ENCODE measurements at places on chromosomes 6 and 20. TPM values are rescaled to one million over a fixed set of nuclear protein-coding genes. Genes with fewer than 3 reads are reported as not detected.

SLC17A1 gene
- 1.0 TPM for polyA plus RNA-seq

IL17A gene
- polyA plus RNA-seq: not detected

ARFGEF3 gene
- polyA plus RNA-seq: 0.91 TPM

GINS1 gene
- 1.6 TPM for polyA plus RNA-seq

PDE10A gene
- 86.5 TPM for polyA plus RNA-seq

DOK5 gene
- 1.2 TPM for polyA plus RNA-seq

DIDO1 gene
- 23.6 TPM for polyA plus RNA-seq

ZKSCAN4 gene
- 4.2 TPM for polyA plus RNA-seq

SLA2 gene
- 0.18 TPM for polyA plus RNA-seq

VWA7 gene
- polyA plus RNA-seq: 0.74 TPM

LGSN gene
- 0.03 TPM for polyA plus RNA-seq

ANKRD66 gene
- polyA plus RNA-seq: not detected

BHLHE23 gene
- polyA plus RNA-seq: not detected

CAGE1 gene
- not detected for polyA plus RNA-seq

CLPSL2 gene
- polyA plus RNA-seq: not detected

UBE3D gene
- polyA plus RNA-seq: 3.1 TPM

SUMO4 gene
- polyA plus RNA-seq: 0.18 TPM

HLA-DMA gene
- polyA plus RNA-seq: 138 TPM

Data from adrenal gland (tissue), 19 donors.